Mucosa of descending colon (tissue), 3 donors: ENCODE measurements at places on chromosomes 11 and 22. TPM values are rescaled to one million over a fixed set of nuclear protein-coding genes. Genes with fewer than 3 reads are reported as not detected.

Gene OR5M10
- total RNA-seq, result not detected

Gene FAM180B
- 0.51 TPM for total RNA-seq

Gene PRSS23
- 128 TPM for total RNA-seq

Gene SPI1
- total RNA-seq, result 21.0 TPM

Gene GDPD4
- total RNA-seq, result not detected

Gene SOX10
- 0.46 TPM for total RNA-seq

Gene PNPLA5
- total RNA-seq, result not detected

Gene C11orf86
- total RNA-seq, result 38.3 TPM

Gene C22orf42
- total RNA-seq, result not detected

Gene INPPL1
- total RNA-seq, result 151 TPM

Gene HOATZ
- not detected for total RNA-seq

Gene APOC3
- 0.60 TPM for total RNA-seq
